ENCODE measurements at places on chromosomes 1 and 21.

GRCh38 chr21:35357041-35357780, 308.1 kb upstream of the RUNX1 start:
- no peak for DNase-seq

DNA sequence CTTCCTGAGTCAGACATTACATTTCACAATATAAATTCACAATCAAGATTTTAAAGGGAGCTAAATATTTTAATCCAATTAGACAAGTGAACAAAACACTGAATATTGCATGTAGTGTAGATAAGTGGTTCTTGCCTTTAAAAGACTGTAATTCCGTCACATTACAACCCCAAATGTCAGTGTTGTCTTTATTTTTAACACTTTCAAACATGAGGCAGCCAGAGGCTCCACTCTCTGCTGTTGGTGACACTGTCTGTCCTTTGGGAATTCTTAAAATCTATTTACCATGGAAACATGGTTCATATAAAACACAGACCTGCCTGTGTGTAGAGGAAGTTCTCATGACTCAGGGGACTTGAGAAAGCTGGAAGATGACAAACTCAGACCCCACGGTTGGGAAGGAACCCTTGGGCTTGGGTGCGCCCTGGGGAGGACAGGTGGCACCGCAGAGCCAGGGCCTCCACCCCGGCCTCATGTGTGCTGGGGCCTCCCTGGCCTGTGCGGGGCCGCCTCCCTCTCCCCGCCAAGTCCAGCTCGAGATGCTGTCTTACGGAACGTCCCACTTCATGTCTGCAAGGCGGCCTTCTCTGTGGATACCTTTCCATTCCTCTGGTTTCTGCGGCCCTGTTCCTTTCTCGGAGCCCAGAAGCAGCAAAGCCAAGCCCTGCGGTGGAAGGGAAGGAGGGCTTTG, 239.0 kb downstream of the SDCCAG8 start:
- DNase-seq: no peak

- no peak for DNase-seq
Measured at GRCh38 chr1:147769106-147769505, 8.7 kb upstream of the GJA5 start.

DNA sequence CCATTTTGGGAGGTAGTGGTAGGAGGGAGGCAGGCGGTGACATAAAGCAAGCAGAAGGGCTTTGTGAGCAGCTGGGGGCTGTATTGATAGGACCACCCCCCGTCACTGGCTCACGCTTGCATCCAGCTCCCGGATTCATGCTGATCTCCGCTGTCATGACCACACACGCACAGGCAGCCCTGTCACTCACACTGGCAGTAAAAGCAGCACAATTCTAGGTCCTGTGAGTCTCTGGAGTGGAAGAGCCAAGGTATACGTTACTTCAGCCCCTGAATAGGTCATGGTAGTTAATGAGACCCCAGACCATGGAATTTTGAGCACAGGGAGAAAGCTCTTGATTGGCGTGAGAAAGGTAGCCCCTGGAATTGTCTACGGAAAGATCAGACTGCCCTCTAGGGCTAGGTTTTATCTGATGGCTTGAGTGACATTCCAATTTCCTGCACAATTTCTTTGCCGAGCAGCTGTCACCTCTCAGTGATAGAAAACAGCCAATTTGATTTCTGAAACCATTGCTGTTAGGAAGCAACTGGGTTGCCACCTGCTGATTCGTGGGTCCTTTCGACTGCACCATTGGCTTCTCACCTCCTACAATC, 5.4 kb downstream of the OR2B11 start:
- DNase-seq: no peak

- DNase-seq: no peak
Measured at GRCh38 chr1:66334318-66334717, 199.6 kb upstream of the SGIP1 start.

DNA sequence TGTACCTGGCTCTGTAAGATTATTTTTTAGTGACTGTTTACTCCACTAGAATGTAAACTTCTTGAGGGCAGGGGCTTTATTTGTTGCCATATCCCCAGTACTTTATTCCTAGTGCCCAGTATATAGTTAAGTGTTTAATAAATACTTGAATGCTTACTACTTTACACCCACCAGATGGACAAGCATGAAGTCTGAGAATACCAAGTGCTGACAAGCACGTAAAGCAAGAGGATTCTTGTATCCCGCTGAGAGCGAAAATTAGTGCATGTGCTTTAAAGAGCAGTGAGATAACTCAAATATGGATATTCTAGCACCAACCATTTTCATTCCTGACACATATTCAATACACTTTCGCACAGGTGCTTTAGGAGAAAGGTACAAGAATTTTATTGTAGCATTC, 1.5 kb upstream of the SCCPDH start:
- no peak for DNase-seq

DNA sequence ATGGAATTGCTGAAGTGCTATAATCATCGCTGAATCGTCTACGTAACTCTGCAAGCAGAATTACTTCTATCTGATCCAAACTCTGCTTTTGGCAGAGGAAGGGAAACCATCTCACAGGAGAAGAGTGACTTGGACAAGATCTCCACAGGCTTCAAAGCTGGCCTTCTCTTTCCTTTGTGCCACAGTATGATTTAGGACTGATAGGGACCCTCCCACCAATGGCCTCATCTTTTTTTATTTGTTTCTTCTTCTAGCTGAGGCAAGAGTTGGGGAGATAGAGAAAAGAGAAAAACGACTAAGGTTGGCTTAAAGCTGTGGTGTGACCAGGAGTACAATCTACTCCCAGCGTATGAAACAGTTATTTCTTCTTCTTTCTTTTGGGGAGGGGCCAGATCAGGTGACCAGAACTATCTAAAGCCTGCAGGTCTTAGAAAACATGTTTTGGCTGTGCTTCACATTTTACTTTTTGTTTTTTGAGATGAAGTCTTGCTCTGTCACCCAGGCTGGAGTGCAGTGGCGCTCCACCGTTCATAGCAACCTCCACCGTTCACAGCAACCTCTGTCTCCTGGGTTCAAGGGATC, 35.0 kb downstream of the ZNF496 start:
- DNase-seq: no peak

- no peak for DNase-seq
Measured at GRCh38 chr21:34988625-34989024, 60.5 kb downstream of the RUNX1 start.

DNA sequence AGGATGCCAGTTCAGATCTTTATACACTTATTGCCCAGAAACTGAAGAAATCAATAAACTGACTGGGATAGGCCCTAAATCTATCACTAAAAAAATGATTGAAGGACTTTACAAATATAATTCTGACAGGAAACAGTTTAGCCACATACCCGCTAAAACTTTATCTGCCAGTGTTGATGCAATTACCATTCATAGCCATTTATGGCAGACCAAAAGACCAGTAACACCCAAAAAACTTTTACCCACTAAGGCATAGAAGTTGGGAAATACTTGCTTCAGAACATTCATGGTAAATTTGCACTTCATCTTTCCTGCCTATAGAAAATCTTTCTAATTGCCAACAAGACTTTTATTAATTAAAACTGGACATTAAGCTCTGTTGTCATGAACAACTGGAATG, 15.0 kb upstream of the GPR25 start:
- no peak for DNase-seq

DNA sequence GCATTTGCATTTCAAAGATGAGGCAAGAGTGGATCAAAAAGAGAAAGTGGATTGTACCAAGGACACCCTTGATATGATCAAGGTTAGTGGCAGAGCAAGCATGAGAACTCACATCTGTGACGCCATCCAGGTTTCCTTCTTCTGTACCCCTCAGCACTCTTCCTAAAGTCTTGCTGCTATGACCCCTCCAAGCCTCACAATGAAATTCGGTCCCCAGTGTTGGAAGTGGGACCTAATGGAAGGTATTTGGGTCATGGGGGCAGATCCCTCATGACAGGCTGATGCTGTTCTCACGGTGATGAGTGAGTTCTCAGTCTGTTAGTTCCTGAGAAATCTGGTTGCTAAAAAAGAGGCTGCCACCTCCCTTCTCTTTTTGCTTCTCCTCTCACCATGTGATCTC, 86.4 kb downstream of the PGM1 start:
- DNase-seq: no peak

DNA sequence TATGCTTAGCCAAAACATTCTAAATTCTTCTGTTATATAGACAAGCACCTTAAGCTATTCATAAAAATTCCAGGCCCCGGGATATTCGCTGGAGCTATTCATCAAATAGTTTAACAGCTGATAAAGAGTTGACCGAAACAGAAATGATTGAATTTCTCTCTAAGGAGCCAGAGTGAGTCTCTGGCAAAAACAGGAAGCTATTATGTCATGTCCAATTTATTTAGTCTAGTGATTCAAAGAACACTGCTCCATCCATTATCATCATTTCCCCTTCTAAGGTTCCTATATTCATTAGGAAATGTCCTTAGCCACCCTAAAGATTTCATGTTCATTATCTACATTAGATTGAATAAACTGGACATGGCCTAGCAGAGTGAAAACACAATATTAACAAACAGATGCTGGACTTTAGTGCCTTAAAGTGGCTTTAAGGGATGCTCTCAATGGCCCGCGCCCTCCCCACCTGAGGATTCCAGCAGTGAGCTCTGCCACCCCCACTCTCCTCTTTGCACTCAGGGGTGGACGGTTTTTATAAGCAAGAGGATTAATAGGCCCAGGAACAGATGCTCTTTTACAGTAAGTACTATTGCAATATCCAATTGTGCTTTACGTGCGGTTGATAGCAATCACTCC, 122.1 kb upstream of the RGS1 start:
- DNase-seq: no peak

- no peak for DNase-seq
Measured at GRCh38 chr1:15245593-15246360, 1.2 kb upstream of the FHAD1 start.

Data from activated naive CD4-positive, alpha-beta T cell (primary cell).